GM04503 (cell line): ENCODE measurements at places on chromosomes 6 and 20.

DNA sequence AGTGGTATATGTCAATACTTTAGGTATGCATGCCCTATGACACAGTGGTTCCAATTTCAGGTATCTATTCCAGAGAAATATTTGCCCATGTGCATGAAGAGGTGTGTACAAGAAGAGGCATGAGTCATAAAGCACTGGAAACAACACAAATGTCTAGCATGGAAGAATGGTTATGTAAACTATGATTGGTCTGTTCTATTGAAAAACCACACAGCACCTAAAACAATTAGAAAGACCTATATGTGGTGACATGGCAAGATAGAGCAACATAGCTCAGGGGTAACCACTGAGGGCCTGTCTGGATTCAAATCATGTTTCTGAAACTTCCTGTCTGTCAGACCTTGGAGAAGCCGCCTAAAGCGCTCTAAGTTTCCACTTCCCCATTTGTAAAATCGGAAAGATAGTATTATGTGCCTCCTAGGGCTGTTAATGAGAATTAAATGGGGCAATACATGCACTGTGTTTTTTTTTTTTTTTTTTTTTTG lies 76.0 kb upstream of the SHLD1 start:
- DNase-seq, result no peak

GRCh38 chr6:170134471-170135440 lies 156.1 kb downstream of the DLL1 start:
- DNase-seq, result no peak

GRCh38 chr6:106134906-106135634 lies 48.9 kb downstream of the PRDM1 start:
- no peak for DNase-seq

DNA sequence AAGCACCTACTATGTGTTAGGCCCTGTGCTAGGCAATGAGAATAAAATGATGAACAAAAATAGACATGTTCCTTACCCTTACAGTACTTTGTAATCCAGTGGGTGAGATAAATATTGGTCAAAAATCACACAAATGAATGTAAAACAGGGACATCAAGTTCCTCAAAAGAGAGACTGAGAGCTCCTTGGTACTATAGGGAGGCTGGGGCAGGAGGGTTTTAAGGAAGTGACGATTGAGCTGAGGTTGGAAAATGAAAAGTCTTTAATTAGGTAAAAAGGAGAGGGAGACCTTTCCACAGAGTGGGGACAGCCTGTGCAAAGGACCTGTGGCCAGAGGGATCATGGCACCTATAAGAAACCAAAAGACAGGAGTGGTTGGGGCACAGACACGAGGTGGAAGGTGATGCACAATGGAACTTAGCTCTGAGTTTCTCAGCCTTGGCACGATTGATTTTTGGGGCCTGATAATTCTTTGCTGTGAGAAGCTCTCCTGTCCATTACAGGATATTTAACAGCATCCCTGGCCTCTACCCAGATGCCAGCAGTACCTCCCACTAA lies 140.3 kb downstream of the CEP57L1 start:
- no peak for DNase-seq

DNA sequence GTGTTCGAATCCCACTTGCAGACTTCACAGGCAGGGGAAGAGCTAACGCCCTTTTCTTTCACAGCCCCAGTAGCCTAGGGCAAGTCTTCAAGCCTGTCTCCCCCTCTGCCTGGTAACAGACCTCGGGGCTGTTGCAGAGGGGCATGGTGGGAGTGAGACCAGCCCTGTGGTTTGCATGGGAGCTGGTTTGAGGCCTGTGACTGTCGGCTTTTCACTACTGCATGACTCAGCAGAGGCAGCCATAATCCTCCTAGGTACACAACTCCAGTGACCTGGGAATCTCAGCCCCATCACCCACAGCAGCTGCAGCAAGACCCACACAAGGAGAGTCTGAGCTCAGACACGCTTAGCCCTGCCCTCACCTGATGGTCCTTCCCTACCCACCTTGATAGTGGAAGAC lies 55.3 kb upstream of the POPDC3 start:
- no peak for DNase-seq

DNA sequence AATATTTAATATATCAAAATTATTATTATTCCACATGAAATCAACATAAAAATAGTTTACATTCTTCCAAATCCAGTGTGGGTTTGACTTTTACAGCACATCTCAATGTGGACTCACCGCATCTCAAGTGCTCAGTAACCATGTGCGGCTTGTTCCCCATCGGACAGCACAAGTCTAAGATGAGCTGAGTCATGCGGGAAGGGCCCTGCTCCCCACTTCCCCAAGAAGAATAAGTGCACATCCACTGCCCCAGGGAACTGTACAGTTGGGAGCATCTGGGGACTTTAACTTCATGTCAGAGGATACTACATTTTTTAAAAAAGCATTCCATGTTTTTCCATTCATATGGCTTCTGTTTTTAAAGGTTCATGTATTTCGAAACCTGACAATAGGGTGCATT lies 325.6 kb downstream of the BTBD3 start:
- no peak for DNase-seq

GRCh38 chr6:130559166-130559565 lies 193.3 kb downstream of the TMEM200A start:
- no peak for DNase-seq

- DNase-seq, result no peak
Measured at GRCh38 chr6:11330413-11330760, 97.9 kb upstream of the NEDD9 start.

DNA sequence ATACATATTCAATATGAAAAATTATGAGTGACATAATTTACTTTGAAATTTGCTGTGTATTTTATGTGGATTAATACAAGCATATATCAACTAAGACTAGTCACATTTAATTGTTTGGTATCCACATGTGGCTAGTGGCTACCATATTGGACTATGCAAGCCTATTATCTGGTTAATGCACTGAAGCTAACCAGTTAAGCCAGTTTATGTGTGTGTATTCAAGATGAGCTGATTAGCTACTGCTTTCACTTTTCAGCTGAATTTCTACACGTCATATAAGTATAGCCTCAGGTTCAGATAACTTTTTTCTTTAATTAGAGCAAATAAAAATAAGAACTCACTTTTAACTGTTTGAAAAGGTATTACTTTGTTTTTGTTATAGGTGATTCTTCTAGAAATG lies 903.7 kb downstream of the TFAP2A start:
- DNase-seq, result no peak

GRCh38 chr6:11969092-11969491 lies 43.0 kb upstream of the HIVEP1 start:
- no peak for DNase-seq

DNA sequence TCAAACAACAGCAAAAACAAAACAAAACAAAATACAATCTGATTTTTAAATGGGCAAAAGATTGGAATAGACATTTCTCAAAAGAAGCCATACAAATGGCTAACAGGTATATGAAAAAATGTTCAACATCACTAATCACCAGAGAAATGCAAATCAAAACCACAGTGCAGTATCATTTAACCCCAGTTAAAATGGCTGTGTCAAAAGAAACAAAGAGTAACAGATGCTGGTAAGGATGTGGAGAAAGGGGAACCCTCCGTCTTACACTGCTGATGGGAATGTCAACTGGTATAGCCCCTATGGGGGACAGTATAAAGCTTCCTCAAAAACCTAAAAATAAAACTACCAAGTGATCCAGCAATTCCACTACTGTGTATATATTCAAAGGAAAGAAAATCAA lies 10.9 kb upstream of the NELFCD start:
- no peak for DNase-seq

GRCh38 chr20:62370807-62371587 lies 3.9 kb upstream of the LAMA5 start:
- no peak for DNase-seq

GRCh38 chr6:4901386-4902061 lies 102.3 kb downstream of the RPP40 start:
- DNase-seq, result no peak

GRCh38 chr6:79544299-79544927 lies 7.2 kb upstream of the LCA5 start:
- DNase-seq, result no peak

- DNase-seq, result no peak
Measured at GRCh38 chr20:49631061-49631716, 63.3 kb upstream of the PTGIS start.

GRCh38 chr20:56781108-56781739 lies 152.1 kb downstream of the TFAP2C start:
- DNase-seq, result no peak

DNA sequence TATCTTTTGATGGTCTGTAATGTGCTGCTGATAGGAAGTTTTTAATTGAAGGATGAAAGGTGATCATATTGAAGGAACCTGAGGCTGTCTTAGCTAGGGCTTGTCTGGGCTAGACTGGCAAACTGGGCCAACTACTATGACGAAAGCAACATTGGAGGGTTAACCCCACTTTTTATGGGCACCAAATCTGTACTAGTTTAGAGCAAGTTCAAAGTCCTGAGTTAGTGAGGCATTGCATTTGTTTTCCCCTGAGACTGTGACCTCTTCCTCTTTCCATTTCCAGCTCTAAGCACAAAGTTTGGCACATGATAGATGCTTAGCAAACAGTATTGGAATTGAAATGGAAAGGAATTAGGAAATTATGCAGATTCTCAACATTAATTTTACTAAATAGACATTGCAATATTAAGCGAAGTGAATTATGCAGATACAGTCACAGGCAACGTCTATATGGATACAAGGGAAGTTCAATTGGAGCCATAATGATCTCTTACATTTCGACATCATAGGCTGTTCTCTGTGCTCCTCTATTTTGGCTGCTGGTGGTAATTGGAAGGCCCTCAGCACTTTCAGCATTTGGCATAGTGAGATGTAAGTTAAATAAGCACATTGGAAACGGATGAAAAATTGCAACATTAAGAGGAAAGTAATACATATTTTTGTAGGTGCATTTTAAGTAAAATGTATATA lies 22.2 kb downstream of the CEP57L1 start:
- DNase-seq, result no peak

DNA sequence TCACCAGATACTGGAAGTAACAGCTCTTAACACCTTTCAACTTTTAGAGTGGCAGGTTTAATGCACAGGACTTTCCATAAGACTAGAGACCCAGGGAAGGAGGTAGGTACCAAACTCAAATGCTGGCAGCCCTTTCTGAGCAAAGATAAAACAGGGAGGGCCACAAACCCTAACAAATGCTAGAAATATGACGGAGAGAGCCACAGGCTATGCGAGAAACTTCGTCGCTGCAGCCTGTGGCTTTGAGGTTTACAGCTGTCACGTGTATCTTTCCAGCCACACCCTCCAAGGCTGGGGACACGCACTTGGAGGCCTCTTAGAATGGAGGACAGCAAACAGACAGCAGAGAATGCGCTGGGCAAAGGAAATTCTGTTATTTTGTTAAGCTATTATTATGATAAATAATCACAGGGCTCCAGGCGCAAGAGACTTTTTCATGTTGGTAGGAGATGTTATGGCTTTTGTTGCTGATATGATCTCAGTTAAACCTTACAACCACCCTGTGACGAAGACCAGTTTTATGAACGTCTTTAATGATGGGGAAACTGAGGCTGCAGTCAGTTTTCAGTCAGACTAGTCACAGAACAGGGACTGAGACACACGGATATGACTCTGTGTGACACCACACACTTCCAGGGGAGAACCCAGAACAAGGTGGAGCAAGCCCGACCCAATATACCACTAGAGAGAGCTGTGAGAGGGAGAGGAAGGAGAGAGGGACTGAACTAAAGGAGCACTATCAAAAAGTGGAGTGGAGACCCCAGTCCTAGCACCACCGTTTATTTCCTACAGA lies 2.0 kb downstream of the TRAM2 start:
- no peak for DNase-seq

DNA sequence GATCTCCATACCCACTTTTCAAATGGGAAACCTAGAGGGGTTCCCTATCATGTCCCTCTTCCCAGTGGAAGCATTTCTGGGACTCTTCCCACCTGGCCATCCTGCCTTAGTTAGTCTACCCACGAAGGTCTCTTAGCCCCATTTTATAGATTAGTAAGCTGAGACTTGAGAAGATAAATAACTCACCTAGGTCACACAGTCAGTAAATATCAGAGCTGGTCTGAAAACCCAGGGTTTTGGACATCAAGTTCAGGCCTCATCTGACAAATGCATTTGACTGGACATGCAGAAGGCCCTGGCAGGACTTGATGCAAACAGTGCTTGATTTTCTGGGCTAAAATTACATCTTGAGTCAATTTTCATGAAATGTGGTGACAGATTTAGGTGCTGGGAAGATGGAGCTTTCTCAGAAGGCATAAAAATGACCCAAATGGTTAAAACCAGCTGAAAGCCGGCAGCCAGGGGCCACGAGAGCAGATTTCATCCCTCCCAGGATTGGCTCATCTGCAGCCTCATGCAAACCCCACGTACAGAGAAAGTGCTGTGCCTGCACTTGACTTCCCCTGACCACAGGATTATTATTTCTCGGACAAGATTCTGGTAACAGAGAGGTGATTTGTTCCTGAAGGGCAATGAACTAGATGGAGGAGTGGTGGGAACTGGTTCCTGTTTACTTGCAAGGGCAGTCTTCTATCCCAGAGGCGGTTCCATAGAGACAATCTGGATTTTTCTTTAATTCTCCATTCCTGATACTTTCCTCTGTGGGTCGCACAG lies 23.1 kb downstream of the CPNE5 start:
- DNase-seq, result no peak

DNA sequence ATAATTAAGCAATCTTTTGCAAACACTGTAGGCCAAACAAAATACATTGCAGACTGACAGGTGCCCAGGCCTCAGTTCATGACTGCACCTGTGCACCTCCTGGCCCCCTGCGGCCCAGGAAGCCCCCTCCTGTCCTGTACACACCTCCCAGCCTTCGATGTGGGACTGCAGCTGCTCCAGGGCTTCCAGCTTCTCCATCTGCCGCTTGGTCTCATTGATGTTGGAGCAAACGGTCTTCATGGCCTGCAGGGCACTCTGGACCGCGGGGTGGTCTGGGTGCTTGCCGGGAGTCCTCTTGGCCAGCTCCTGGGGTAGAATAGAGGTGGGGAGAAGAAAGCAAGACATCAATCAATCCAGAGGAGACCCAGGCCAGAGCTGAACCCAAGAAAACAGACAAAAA lies 119.7 kb downstream of the PREX1 start:
- DNase-seq, result no peak

DNA sequence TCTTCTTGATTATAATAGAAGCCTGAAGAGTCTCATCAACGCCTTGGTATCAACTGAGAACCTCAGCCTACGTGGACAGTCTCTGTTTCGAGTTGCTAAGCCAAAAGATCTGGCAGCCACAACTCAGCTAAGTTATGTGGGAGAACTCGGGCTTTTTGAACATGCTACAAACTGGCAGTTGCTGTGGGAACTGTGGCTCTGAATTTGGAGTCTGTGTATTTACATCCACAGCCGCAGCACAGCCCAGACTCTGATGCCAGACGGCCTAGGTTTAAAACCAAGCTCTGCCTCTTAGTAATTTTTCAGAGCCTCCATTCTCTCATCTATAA lies 35.8 kb downstream of the RIPOR2 start:
- no peak for DNase-seq

GRCh38 chr6:35318196-35319171 lies 20.9 kb downstream of the DEF6 start:
- DNase-seq, result no peak

DNA sequence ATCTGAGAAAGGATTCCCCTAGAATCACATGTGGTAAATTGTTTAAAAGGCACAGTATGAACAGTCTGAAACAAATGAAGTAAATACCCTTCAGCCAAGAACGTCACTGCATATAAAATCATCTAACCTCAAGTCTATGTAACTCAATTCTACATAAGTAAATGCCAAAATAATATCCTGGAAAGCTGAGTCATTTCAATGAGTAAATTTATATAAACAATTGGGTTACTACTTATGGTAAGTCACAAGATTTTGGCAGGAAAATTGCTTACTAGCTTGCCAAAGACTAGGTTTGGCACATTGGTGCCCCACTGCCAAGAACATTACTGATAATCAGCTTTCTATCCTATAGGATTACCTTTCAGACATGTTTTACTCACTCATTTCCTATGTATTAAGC lies 8.4 kb downstream of the GMDS start:
- DNase-seq, result peak; percentile 33
